ENCODE measurements at places on chromosomes 2 and 18. TPM values are rescaled to one million over a fixed set of nuclear protein-coding genes. Genes with fewer than 3 reads are reported as not detected.

The MC2R gene
- polyA plus RNA-seq, result not detected

The PROM2 gene
- 55.6 TPM for polyA plus RNA-seq

The IL1R2 gene
- polyA plus RNA-seq, result 11.2 TPM

DNA sequence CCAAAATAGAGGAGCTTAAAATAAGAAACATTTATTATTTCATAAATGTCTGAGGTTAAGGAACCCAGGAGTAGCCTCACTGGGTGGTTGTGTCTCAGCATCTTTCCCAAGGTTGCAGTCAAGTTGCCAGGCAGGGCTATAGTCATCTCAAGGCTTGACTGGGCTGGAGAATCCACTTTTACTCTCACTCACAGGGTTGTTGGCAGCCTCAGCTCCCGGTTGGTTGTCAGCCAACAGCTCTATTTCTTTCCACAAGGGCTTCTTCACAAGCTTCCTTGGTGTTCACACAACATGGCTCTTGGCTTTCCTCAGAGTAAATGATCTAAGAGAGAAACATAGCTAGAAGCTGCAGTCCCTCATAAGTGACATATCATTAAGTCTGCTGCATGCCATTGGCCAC, 55.6 kb upstream of the TEX51 start:
- DNase-seq, result no peak

- peak; percentile 34 for DNase-seq
Measured at GRCh38 chr2:188369365-188369764, 77.7 kb downstream of the GULP1 start.

- no peak for DNase-seq
Measured at GRCh38 chr2:234373060-234373459, 123.8 kb downstream of the ARL4C start.

The GPR45 gene
- not detected for polyA plus RNA-seq

The ST8SIA5 gene
- 2.7 TPM for polyA plus RNA-seq

DNA sequence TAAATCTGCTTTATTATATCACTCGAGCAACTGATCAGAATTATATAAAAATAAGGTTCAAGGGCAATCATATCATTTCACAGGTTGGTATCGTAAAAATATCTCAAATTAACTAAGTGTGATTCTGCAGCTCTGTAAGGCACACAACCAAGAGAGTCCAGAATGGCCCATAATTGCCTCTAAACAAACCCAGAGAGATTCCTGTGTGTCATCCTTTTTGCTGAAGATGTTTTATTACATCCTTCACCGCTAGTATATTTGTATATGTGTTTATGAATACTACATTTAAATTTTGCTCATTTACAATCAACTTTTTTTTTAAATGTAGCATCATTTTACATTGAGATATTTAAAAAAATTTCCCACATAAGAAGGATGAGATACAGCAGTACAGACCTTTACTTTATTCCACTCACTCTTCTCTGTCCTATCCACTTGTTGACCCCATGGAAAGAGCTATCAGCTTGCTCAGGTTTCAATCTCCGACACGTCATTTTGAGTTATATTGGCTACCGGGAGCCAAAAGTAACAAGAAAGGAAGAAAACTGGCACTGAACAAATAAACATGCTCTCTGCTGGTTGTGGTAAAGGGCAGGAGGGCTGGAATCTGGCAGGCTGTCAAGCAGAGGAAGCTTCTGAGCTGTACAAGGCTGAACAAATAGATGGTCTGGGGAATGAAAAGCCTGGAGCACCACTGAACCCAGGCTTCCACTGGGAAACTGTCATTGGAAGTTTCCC, 23.1 kb downstream of the PLA2R1 start:
- DNase-seq, result peak; percentile 29

The CYTIP gene
- 3.5 TPM for polyA plus RNA-seq

The B4GALT6 gene
- polyA plus RNA-seq, result 2.1 TPM

DNA sequence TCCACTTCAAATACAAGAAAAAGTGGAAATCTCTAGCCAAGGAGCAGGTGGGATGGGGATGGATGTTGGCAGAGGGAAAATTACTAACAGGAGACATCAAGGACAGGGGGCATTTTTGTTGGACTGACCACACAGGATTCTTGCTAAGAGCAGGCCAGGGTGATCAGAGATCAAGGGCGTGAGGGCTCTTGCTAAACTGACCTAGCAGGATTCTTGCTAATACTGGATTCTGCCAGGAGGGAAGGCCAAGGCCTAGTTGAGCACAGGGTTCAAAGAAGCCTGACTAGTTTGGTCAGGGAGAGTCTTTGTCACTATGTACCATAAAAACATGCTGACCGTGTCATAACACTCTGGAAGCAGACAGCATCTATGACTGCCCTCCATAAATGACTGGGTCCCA, 442.7 kb downstream of the PID1 start:
- DNase-seq, result no peak

DNA sequence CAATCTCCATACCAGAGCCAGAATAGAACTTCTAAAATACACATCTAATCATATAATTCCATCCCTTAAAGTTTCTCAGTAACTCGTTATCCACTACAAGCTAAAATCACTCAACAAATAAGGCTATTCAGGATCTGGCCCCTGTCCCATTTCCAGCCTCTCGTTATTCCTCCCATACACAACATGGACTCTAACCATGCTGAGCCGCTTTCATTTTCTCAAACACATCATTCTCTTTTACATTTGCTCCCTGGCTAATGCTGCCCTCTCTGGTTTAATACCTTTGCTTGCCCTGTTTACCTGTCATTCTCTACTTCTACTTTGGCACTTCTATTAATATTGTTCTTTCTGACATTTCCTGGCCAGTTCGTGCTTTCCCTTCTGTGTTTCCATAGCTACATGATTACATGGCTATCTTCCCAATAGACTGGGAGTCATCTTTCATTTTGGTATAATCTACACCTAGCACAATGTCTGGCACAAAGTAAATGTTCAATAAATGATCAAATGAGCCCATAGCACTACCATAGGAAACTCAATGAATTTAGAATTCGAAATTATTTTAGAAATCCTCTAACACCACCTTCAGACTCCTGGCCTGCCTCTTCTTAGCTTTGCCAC, 163.6 kb upstream of the VRK2 start:
- DNase-seq, result no peak

DNA sequence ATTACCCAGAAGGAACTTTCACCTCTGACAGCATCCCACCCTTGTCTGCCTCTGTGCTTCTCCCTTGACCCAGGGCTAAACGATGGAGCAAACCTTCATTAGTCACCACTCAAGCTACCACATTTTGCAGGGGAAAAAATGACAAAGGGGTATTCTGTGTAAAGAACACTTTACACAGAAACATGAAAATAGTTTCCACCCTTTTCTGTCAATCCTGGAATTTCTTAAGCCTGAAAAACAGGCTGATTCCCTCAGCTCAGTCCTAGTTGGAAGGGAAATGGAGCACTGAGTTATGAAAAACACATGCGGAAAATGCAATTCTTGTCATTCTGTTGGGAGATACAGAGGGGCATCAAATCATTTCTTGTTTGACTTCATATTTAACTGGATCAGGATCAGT, 175.0 kb upstream of the HNRNPA3 start:
- no peak for DNase-seq

- DNase-seq, result peak; percentile 90
Measured at GRCh38 chr2:1743396-1744150, 742 bp downstream of the PXDN start.

The STK36 gene
- 18.5 TPM for polyA plus RNA-seq

The ELOA2 gene
- not detected for polyA plus RNA-seq

- no peak for DNase-seq
Measured at GRCh38 chr18:48698707-48699106, 159.9 kb downstream of the CTIF start.

DNA sequence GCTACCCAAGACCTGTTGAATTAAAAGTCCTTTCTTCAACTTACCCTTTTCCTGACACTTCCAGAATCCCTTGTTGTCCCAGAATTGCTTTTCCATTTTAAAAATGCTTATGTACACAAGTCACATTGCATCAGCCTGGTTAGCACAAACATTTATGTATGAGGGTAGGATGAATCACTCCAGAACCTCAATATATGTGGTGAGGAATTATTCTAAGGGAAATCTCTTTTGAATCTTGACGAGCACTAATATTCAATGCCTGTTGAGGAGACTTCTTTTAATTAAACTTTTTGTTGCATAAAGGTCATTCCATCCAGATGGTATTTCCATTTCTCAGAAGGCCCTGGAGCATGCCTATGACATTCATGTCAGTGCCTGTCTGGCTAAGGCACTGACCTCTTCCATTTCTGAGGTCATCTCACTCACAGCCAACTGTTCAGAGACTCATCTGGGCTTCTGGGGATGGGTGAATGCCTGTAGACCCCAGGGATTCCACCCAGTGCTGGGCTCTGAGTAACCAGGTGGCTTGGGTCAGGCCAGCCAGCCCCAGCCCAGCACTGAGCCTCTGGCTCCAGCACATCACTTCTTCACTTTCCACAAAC, 28.2 kb downstream of the ACMSD start:
- DNase-seq, result no peak

- DNase-seq, result no peak
Measured at GRCh38 chr2:11996618-11997017, 250.2 kb downstream of the LPIN1 start.

The UPP2 gene
- 20.9 TPM for polyA plus RNA-seq

GRCh38 chr2:140770645-140771044, 1360.2 kb downstream of the LRP1B start:
- DNase-seq, result no peak

The NOP58 gene
- polyA plus RNA-seq, result 38.6 TPM

- no peak for DNase-seq
Measured at GRCh38 chr18:30132959-30133358, 909.6 kb downstream of the DSC3 start.

- no peak for DNase-seq
Measured at GRCh38 chr2:181317511-181317910, 139.7 kb upstream of the ITGA4 start.

DNA sequence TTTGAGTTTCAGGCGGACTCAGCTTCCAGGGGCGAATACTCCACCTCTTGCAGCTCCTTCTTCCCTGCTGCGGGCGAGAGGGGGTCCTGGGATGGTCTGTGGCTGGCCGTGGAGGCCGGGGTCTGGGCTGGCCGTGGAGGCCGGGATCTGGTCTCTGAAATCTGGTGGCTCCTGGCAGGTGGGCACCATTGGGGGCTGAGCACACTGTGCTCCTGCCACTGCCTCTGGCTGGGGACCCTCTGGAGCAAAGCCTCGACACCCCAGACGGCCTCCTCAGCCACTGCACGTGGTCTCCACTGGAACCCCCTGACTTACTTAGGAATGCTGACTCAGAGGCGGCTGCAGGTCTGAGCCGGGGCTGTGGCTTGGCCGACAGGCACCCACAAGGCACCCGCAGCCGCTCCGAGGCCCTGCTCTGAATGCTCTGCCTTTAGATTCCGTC, 100.1 kb upstream of the ALKAL2 start:
- DNase-seq, result no peak

The CPO gene
- polyA plus RNA-seq, result 0.90 TPM

DNA sequence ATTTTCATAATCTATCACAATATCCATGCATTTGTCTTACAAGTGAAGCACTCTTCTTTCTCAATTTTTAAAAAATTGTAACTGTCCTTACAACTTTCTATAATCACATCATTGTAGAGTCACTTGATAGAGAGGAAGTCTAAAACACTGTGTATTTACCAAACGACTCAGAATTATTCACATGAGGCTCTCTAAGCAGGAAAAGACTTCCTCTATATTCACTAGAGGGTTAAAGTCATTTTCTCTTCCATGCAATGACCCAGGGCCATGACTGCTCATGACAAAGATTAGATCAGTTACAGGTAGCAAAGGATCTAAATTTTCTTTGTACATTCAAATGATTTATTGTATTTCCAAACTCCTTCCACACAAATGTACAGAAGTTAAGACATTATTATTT, 9.0 kb upstream of the SLC1A4 start:
- DNase-seq, result no peak

GRCh38 chr18:44245019-44245418, 435.7 kb upstream of the SETBP1 start:
- DNase-seq, result no peak

The CABLES1 gene
- polyA plus RNA-seq, result 7.6 TPM

DNA sequence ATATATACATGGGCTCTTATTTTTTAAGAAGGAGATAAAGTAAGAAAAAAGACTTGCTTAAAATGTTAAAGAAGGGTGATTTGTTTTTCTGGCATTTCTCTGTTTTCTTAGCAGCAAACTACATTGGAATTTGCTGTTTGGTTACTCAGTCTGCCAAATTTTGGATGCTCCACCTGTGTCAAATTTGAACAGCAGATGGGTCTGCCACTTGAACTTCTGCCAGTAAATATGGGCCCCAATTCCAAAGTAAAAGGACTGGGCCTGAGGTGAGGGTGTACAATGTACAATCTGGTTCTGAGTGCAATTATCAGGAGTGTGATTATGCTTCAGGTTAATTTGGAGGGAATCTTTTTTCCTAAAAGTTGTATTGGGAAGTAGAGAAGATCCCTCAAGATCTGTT, 794.5 kb downstream of the DSC3 start:
- DNase-seq, result no peak

DNA sequence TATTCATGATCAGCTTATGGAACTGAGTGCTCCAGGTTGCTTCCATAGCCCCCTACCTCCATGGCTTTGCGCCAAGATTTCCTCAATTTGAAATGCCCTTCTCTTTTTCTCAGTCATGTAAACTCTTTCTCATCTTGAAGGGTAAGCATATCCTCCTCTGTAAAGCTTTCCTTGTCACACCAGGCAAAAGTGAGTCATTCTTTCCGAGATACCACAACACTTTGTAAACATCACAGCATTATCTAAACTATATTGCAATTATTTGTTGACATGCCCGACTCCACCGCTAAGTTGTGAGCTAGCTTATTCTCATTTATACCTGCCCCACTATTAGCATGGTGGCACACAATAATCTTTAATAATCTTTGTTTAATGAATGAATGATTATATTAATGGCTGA, 419.5 kb upstream of the CHST9 start:
- no peak for DNase-seq

- DNase-seq, result no peak
Measured at GRCh38 chr2:145569108-145569507, 1049.2 kb upstream of the ZEB2 start.

DNA sequence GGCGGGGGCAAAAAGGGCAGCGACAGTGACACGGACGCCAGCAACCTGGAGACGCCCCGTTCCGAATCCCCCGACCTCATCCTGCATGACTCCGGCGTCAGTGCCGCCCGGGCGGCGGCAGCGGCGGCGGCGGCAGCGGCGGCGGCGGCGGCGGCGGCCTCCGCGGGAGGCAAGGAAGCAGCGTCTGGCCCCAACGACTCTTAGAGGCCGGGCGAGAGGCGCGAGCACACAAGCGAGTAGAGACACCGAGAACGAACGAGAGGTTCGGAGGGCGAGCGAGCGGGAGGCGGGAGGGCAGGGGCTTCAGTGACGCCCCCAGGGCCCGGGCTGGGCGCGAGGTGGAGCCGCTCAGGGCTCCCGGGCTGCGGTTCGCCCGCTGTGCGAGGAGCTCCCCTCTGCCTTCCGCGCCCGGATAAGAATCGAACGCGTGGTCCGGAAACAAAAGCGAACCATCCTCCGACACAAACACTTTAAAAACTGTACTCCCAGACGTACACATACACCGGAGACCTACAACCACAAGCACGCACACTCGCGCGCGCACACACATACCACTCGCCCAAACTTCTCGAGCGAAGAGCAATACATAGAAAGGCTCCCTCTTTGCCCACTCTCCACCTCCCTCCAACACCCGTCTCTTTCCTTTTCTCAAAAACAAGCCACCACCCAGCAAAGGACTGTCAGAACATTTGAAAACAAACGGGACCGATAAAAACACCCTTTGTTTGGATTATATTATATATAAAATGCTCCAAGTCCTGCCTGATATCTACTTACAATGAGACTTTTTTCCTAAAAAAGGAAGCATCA, 2.8 kb downstream of the SP9 start:
- DNase-seq, result peak; percentile 49

Measured in kidney (tissue), 22 donors.